Central memory CD8-positive, alpha-beta T cell (primary cell): ENCODE measurements at places on chromosomes 1 and 21.

GRCh38 chr1:119327450-119328155, 41.0 kb upstream of the HAO2 start:
- DNase-seq, result no peak

DNA sequence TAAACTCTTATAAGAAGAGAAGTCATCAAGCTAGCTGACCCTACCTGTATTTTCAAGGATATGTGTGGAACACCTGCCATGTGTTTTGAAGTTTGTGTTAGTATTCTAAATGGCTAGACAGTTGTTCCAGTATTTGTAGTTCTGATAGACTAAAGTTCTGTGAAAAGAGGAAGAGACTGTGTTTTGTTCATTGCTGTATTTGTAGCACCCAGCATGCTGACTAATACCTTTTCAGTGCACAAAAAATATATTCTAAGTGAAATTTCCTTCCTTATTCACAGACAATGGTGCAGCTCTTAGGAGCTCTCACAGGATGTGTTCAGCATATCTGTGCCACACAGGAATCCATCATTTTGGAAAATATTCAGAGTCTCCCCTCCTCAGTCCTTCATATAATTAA, 8.2 kb upstream of the METTL18 start:
- no peak for DNase-seq

DNA sequence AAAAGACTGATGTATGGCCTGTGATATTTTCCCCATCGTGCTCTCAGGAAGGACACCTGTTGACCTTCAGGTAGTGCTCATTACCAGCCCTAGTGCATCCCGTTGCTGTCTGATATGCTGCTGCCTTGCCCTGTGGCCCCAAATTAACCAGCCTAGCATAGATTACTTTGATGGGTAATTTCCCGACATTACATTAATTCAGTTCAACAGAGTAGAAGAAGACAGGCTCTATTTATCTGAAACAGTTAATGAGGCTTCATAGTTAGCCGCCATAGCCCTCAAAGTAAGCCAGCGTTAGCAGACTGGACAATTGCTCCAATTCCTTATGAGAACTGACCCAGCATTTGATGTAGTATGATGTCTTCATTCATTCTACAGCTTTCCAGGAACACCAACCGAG, 257.6 kb downstream of the OLFM3 start:
- no peak for DNase-seq

DNA sequence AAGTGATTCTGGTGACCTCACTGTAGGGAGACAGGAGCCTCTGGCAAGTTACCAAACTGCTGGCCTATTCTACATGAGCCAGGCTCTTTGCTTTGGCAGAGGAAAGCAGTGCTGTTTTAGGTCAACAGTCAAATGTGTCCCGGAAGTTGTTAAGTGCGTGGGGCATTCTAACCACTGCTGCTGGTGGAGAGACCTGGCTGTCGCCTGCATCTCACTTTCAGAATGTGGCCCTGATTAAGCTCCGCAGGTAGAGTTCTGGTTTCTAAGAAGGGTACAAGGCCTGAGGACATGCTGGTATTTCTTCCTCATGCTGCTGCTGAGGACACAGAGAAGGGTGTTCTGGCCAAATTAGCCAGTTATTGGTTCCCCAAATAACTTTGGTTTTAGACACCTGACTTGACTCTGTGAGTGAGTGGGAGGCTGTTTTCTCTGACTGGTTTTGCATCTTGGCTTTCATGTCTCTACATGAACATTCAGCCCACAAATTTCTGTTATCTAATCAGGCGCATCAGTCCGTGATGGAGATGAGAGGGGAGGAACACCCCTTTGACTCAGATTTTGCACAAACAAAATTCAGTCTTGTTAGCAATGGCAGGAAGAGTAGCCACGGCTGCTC, 120.8 kb downstream of the LMO4 start:
- DNase-seq, result no peak

- no peak for DNase-seq
These were observed 425.2 kb downstream of the RWDD3 start for GRCh38 chr1:95659166-95659565.

- DNase-seq, result no peak
These were observed 695.3 kb downstream of the PTPRU start for GRCh38 chr1:29931477-29932175.

DNA sequence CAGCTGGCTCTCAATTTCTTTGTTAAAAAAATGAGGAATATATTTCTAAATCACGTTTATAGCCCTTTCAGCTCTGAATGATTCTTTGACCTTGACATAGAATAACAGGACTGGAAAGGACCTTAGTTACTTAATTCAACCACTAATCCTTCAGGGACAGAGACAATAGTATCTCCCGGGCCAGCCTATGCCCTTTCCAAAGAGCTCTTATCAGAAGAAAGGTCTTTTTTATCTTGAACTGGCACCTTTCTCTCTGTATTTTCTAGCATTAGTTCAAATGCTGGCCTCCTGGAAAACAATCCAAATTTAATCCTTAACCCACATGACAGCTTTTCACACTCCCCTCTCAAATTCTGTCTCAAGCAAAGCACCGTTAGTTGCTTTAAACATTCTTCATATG, 44.8 kb upstream of the FBXO28 start:
- DNase-seq, result no peak

- no peak for DNase-seq
These were observed 95.1 kb downstream of the SIPA1L2 start for GRCh38 chr1:232534552-232535517.

GRCh38 chr1:100606438-100606837, 68.5 kb downstream of the GPR88 start:
- no peak for DNase-seq

GRCh38 chr21:42387164-42387563, 8.7 kb downstream of the TMPRSS3 start:
- no peak for DNase-seq

DNA sequence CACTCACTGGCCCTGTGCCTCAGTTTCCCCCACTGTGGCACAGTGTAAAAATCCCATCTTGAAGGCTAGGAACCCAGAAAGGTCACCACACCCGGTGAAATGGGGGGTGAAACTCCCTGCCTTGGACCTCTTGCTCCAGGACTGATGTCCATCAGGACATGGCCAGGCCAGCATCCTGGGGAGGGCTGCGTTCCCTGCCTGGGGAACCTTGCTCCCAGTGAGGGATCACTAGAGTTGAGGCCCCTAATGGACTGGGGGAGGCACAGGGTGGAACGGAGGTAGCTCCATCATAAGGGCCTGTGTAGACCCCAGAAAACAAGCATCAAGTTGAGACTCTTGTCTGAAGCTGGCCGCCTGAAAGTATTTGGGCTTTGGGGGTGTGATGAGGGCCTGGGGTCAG, 10.4 kb upstream of the ZNF670 start:
- DNase-seq, result no peak

DNA sequence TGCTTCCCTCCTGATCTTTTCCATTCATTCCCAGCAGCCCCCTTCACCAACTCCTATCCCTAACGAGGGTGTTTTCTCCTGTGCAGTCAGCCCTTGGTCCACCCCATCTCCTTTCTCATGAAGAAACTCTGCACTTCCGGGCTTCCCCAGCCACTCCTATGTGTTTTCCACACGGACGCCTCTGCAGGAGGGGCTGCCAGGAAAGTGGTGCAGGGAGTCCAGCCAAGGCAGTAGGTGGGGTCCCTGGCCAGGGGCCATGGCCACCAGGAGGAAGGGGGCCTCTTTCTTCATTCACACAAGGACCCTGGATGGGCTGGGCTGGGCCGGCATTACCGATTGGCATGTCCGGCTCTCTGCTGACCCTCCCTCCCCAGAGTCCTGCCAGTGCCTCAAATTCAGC, 72.8 kb upstream of the EFHD2 start:
- DNase-seq, result no peak

GRCh38 chr1:195608883-195609282, 999.4 kb downstream of the KCNT2 start:
- DNase-seq, result no peak

- peak; percentile 44 for DNase-seq
These were observed 40.6 kb downstream of the MAPKAPK2 start for GRCh38 chr1:206725109-206725963.

DNA sequence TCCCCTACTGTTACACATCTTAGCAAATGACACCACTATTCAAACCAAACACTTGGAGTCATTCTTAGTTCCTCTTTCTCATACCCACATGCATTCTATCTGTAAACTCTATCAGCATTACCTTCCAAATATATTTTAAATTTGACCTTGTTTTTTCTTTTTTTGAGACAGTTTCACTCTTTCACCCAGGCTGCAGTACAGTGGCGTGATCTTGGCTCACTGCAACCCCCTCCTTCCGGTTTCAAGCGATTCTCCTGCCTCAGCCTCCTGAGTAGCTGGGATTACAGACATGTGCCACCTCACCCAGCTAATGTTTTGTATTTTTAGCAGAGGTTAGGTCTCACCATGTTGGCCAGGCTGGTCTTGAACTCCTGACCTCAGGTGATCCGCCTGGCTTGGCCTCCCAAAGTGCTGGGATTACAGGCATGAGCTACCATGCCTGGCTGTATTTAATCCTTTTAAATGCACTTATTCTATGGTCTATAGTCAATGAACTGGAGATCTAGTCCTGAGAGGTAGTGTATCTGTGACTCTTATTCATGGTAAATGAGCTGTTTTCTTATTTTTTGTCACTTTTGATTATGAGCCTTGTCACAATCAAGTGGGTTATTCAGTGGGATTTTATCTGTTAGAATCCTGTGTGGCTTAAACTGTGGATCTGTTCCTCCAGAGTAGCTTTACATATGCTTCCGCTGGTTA, 73.1 kb downstream of the GATAD2B start:
- no peak for DNase-seq

- DNase-seq, result no peak
These were observed 14.4 kb downstream of the CDK18 start for GRCh38 chr1:205518661-205519540.

DNA sequence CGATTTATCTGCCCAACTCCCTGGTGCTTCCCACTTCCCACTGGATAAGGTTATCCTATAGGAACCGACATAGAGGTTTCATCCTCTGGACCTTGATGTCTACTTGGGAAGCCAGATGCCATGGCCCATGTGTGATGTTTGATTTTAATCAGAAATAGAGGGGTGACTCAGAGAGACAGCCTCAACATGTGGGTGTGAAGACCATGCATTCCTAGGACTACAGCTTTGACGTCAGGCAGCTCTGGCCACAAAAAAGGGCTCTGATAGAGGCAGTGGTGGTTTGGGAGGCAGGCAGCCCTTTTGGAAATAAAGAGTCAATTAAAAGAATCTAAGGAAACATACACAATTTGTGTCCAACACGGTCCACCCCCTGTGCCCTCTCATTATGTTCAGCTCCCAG, 5.2 kb upstream of the SH2D2A start:
- DNase-seq, result no peak

GRCh38 chr1:172663732-172664131, 4.8 kb downstream of the FASLG start:
- DNase-seq, result no peak

GRCh38 chr1:210291786-210292230, 36.9 kb upstream of the HHAT start:
- DNase-seq, result no peak
